ENCODE measurements at places on chromosomes 11 and 22.

DNA sequence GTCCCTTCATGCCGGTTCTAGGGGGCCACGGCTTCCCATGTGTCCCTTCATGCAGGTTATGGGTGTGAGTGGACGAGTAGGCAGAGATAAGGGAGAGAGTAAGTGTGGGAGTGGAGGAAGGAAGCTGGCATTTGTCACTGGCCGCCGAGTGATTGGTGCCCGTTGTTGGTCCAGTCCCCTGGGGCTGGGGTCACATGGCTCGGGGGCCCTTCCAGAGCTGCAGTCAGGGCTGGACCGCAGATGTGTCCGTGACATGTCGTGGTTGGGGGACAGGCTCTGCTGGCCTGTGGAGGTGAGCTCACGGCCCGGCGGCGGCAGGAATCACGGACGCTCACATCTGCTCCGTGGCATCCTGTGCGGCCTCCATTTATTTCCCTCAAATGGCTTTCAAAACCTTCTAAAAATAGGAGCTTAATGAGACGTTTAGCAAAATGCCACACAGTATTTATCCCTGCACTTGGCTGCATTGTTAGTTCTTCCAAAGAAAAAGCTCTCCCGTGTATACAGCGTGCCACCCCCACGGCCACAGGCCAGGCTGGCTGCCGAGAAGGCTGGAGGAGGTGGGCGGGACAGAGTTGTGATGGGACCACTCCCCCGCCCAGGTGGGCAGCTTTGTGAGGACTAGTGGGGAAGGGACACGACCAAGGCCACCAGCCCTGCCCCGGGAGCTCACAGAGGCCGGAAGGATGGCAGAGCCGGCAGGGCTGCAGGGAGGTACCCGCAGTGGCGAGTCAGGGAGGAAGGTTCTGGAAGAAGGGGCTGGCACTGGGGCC is 386.7 kb downstream of the TBC1D22A start:
- DNase-seq: no peak

DNA sequence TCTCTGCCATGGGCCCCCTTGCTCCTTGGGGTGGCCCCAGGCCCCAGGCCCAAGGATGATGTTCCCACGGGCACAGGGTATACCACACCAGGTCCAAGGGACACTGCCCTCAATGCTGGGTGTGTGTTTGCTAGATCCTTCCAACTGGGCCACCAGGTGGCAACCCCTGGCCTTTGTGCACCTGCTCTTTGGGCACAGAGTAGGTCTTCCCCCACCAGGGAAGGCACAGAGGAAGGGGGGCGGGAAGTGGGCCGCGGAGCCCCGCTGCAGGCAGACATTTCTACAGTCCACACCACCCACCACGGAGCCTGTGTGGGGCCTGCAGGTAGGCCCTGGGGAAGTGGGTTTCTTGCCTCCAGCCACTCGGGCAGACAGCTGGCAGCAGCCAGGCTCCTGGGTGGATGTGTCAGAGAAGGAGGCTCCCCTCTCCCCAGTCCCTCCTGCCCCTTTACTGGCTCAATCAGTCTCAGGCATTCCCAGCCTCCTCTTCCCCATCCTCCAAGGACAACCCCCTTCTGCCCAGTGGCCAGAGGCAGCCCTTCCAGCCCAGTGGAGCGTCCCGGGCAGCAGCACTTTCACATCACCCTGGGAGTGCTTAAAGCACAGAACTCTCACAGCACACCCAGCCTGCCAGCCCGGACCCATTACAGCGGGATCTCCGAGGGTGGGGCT is 21.6 kb downstream of the MAFF start:
- no peak for DNase-seq

DNA sequence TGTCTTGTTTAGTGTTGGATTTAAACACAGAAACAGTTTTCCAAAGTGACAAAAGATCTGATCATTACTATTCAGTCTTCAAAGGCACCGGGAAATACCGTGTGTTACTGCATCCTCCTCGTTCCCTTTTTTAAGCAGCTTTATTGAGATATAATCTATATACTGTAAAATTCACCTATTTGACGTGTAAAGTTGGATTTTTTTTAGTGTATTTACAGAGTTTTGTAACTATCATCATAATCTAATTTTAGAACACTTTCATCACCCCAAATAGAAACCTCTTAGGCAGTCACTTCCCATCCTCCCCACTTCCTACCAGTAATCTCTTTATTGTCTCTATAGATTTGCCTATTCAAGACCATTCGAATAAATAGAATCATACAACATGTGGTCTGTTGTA is 1.4 kb downstream of the ANO5 start:
- DNase-seq: no peak

- no peak for DNase-seq
Observed at GRCh38 chr22:29748248-29748893, 18.4 kb downstream of the ZMAT5 start.

- peak; percentile 65 for DNase-seq
Observed at GRCh38 chr11:8867931-8868631, 42.9 kb upstream of the AKIP1 start.

DNA sequence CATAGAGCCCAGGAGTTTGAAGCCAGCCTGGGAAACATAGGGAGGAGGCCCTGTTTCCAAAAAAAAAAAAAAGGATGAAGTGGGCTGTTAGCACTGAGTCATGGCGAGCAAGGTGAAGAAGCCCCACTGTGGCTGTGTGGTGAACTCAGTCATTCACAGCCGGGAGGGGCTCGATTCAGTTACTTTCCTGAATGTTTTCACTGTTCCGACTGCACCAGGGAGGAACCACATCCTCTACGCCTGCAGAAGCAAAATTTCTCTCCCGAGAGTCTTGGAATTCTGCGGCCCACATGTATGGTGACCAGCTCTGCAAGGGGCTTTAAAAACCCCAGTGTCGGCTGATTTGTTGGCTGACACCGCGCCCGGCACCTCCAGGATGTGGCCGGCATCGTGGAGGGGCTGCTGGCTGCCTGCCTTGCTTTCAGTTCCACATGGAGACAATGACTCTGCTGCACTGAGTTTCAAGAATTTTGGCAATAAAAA is 27.8 kb upstream of the GRAMD4 start:
- DNase-seq: peak; percentile 41

DNA sequence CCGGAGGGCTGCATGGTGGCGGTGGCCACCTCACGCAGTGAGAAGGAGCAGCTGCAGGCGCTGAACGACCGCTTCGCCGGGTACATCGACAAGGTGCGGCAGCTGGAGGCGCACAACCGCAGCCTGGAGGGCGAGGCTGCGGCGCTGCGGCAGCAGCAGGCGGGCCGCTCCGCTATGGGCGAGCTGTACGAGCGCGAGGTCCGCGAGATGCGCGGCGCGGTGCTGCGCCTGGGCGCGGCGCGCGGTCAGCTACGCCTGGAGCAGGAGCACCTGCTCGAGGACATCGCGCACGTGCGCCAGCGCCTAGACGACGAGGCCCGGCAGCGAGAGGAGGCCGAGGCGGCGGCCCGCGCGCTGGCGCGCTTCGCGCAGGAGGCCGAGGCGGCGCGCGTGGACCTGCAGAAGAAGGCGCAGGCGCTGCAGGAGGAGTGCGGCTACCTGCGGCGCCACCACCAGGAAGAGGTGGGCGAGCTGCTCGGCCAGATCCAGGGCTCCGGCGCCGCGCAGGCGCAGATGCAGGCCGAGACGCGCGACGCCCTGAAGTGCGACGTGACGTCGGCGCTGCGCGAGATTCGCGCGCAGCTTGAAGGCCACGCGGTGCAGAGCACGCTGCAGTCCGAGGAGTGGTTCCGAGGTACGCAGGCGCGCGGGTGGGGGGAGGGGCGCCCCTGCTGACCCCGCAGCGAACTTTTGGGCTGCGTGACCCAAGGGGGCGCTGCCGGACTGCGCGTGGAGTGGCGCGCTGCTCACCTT is 670 bp downstream of the NEFH start:
- peak; percentile 72 for DNase-seq

- DNase-seq: no peak
Observed at GRCh38 chr11:69051381-69052342, 2.9 kb downstream of the TPCN2 start.

GRCh38 chr22:31585161-31585859 is 76.7 kb downstream of the PISD start:
- DNase-seq: peak; percentile 61

GRCh38 chr22:49544286-49544685 is 283.4 kb downstream of the BRD1 start:
- DNase-seq: no peak

- DNase-seq: no peak
Observed at GRCh38 chr11:57981536-57981935, 42.1 kb upstream of the OR9Q1 start.

DNA sequence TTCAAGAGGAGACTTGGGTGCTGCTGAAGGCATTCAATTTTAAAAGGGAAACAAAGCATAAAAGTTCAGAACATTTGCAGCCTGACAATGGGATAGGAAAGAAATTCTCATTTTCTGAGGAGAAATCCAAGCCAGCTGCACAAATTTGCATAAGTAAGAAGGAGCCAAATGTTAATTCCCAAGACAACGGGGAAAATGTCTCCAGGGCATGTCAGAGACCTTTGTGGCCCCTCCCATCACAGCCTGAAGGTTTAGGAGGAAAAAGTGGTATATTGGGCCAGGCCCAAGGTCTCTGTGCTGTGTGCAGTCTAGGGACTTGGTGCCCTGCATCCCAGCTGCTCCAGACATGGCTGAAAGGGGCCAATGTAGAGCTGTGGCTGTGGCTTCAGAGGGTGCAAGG is 12.7 kb upstream of the OR51F1 start:
- DNase-seq: no peak

- no peak for DNase-seq
Observed at GRCh38 chr11:131056036-131056435, 139.8 kb upstream of the SNX19 start.

DNA sequence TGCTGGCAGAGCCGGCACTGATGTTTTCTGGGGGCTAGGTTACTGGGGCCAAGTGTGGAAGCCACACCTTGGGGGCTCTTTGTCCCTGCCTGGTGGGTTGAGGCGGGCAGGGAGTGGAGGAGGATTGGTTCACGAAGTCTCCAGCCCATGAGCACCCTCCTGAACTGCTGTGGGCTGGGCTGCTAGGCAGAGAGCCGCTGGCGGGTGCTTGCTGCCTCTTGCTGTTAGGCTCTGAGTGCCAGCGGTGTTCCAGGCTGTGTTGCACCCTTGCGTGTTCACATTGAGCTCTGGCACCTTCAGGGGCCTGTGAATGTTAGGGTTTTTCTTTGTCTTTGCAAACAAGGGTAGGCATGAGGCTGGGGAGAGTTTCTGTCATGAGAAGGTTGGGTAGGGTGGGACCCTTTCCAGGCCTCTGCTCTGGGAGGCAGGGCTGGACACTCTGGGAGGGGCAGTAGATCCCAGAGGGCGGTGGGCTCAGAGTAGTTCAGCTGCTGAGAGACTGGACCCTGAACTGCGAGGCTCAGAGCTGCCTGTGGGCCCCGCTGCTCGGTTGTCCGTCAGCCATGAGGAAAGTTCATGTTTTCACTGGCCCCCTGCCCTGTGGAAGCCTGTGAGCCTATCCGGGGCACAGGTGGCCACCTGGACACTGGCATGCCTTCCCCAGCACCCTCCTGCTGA is 24.0 kb upstream of the TMEM191C start:
- DNase-seq: no peak

DNA sequence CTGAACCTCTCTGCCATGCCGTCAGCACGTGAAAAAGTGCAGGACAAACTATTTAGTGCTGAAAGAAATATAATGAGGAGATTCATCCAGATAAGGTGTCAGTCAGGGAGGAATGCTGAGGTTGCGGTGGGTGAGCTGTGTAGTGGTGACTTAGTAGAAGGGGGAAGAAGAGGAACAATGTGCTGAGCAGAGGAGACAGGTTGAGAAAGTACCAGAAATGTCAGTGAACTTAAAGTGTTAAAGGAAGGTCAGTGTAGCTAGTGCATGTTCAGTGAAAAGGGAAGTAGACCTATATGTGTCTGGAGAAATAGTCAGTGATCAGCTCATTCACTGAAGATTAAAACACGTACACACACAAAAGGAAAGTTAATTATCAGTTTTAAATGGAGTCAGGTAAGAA is 237.6 kb upstream of the CCDC179 start:
- no peak for DNase-seq

DNA sequence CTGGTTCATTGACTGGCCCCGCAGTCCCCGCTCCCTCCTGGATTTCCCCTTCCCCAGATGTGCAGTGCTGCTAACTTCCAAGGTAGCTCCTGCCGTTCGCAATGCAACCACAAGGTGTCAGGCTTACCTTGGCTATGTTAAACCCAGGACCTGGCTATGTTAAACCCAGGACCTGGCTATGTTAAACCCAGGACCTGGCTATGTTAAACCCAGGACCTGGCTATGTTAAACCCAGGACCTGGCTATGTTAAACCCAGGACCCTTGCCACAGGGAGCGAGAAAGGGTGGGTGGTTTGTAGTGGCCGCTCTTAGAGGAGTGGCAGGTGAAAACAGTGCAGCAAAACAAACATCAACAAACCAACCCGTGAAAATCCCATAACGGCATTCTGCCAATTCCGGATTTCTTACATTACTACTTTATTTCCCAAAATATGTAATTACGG is 2.9 kb upstream of the ADAMTS8 start:
- peak; percentile 79 for DNase-seq

GRCh38 chr11:119391275-119391674 is 9.8 kb upstream of the USP2 start:
- no peak for DNase-seq

DNA sequence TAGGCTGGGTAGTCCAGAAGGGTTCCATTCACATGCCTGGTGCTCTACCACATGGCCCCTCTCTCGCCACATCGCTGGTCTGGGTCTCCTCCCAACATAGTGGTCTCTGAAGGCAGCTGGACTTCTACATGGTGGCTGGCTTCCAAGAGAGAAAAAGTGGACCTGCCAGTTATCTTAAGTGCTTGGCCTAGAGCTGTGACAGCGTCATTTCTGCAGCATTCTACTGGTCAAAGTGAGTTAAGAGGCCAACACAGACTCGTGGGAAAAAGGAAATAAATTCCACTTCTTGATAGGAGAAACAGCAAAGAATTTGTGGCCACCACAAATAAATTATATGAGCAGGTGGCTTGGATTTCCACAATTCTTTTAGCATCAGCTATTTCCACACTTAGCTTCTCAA is 21.0 kb upstream of the BARX2 start:
- DNase-seq: no peak

- peak; percentile 82 for DNase-seq
Observed at GRCh38 chr11:406796-407650, 7.8 kb downstream of the SIGIRR start.

DNA sequence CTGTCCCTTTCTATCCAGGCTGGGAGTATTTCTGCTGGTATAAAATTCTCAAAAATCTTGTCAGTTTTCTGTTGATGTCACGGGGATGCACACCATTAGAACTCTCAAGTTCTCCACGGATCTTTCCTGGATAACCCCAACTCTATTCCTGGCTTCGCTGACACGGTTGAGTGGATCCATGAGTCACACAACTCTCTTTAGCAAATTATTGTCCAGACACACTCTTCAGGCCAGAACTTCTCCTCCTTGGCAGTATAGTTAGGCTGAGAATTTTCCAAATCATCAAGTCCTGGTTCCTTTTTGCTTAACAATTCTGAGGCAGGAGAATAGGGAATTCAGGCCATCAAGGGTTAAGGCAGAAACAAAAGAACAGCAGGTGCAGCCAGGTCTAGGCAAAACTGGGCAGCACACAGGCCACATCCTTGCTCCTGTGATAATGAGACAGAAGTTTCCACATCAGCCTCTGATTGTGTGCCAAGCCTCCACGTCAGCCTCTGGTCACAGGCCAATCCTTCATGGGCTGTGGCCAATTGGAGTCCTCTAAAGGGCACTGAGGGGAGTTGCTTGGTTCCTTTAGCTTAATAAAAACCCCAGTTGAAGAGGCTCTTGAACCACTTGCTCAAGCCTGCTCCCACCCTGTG is 5.7 kb upstream of the ACAT1 start:
- DNase-seq: peak; percentile 91

All from fibroblast of pulmonary artery (primary cell).